RWPE1 (cell line): ENCODE measurements at places on chromosomes 4 and X.

GRCh38 chr4:153594210-153594609 lies 89.9 kb upstream of the TLR2 start:
- DNase-seq, result no peak

GRCh38 chrX:138128027-138128671 lies 562.2 kb downstream of the ZIC3 start:
- peak; percentile 1 for DNase-seq

- DNase-seq, result no peak
Measured at GRCh38 chr4:38949411-38950051, 81.9 kb downstream of the FAM114A1 start.

DNA sequence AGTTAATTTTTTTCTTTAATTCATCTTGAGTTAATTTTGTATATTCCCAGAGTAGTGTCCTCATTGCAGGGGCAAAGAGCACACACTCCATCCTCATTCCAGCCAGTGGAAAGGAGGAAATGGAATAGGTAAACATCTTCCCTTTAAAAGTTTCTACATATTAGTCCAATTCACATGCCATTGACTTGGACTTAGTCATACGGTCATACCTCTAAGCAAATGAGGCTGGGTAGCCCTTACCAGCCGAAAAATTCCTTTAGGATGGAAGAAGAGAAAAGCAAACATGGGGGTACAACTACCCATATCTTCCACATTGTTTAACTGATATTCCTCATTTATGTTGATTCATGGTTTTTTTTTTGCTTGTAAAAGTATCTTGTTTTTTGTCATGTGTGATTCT lies 37.4 kb upstream of the NDP start:
- no peak for DNase-seq

DNA sequence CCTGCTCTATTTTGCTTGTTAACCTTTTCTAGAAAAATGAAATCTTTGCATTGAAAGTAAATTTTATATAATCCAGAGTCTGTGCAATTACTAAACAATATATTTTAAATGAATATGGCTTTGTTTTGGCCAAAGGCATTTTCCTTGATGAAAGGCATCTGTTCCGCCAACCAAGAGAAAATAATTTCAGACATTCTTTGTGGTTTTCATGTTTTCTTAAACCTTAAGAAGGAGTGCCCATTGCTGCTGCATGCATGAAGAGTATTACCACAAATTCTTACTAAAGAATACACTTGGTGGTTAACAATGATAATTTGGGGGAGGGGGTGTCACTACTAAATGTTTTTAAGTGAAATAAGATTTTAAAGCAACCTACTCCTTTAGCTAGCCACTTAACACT lies 2.7 kb upstream of the PDGFC start:
- DNase-seq, result no peak

DNA sequence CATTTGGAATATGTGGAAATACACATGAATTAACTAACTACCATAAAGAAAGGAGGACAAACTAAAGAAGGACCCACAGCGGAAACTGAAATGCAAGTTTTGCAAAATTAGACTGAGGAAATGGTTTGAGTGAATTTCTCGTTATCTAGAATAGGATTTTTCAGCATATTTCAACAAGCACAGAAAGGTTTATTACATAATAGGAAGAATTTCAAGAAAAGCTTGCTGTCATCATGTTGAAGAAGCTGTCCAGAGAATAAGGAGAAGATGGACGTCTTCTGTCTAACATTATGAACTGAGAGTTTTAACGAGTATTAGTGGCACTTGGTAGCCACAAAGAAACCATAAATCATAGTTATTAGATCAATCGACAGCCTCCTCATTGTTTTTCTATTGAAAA lies 45.0 kb downstream of the TEC start:
- DNase-seq, result no peak

DNA sequence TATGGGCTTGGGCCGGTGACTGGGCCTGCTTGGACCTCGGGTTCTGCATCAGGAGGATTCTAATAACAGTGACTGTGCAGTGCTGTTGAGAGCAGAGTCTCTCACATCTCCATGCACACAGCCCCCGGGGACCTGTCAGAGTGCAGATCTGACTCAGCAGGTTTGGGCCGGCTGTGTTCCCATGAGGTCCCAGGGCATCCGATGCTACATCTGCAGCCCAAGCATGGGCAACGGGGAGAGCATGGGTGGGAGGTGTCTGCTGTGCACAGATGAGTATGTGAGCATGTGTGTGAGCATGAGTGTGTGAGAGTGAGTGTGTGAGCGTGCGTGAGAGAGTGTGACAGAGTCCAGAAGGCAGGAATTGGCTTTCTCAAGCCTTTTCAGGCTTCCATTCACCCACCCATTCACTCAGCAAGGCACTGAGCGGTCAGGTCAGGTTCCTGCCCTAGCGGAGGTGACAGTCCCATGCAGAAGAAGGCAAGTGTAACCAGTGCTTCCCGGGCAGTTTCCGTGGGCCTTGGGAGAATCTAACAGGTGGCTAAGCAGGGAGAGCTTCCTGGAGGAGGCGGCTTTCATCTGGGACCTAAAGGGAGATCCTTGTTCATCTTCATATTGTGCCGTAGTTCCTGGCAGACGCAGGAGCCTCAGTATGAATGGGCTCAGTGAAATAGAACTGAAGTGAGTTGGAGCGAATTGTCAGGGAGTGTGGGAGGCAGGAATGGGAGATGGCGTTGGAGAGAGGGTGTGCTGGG lies 62.6 kb downstream of the SORCS2 start:
- DNase-seq, result no peak

DNA sequence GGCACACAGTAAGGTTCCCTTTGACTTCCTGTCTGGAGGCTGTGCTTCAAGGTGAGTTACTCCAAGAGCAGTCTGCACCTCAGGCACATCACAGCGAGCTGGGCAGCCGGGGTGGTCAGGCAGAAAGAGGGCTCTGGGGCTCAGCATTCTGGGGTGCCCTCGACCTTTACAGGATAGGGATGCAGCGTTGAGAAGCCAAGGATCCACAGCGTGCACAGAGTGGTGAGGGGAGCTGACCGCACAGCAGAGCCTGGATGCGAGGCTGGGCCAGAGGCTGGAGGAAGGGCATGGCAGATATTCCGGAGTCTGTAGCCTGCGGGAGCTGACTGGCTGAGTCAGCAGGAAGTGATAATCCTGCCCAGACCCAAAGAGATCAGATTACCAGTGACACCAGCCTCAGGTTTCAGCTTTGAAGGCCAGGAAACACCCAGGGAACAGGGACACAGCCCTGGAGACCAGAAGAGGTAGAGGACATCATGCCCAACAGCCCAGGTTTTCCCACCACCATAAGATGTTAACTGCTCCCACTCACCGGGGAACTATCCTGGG lies 38.4 kb upstream of the PDLIM3 start:
- peak; percentile 66 for DNase-seq

DNA sequence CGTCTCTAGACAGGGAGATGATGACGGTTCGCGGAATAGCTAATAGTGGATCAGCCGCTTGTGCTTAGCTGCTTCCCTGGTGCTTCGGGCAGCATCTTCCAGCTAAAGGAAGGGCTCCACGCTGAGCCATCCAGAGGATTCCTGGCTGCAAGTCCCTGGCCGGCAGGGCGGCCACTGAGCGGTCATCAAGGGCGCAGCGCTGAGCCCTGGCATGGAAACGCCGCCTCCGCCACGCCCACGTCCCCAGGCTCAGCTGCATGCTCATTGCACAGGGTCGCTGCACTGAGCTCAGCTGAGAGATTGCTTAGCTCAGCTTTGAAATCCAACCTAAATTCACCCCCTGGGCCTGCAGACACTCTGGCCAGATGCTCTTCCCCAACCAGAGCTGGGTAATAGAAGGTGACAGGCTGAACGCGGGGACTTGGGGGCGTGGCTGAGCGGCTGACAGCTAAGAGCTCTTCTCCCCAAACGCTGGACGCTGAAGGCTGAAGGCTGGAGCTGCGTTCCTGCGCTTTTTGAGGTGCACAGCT lies 118.2 kb upstream of the KIT start:
- DNase-seq, result no peak

DNA sequence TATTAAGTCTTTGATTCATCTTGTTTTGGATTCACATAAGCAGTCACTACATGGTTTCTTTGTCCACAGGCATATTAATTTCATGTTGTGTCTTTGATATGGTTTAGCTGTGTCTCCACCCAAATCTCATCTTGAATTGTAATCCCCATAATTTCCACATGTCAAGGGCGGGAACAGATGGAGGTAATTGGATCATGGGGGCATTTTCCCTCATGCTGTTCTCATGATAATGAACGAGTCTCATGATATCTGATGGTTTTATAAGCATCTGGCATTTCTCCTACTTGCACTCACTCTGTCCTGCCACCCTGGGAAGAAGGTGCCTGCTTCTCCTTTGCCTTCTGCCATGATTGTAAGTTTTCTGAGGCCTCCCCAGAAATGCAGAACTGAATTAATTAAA lies 1811.2 kb upstream of the PCDH10 start:
- no peak for DNase-seq

GRCh38 chr4:184802697-184803015 lies 23.1 kb downstream of the ACSL1 start:
- DNase-seq, result no peak

DNA sequence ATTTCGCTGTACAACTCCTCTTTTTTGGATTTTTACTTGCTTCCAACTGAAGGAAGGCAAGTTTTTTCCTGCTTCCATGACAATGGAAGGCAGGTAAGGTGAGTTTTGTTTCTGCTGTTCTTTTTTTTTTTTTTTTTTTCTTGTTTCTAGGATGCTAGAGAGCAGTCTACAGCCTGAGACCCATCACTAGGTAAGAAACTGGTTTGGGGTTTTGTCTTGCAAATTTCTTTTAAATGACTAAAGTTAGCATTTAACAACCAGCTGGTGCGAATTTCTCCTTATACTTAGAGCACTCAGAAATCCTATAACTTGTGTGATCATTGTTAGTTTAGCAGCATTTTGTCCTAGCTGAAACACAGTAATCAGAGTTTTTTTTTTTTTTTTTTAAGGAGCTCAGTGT lies 378.4 kb upstream of the CNKSR2 start:
- DNase-seq, result no peak

- no peak for DNase-seq
Measured at GRCh38 chr4:128378668-128379067, 91.1 kb upstream of the PGRMC2 start.

GRCh38 chr4:152530600-152530999 lies 5.3 kb downstream of the FBXW7 start:
- DNase-seq, result no peak

DNA sequence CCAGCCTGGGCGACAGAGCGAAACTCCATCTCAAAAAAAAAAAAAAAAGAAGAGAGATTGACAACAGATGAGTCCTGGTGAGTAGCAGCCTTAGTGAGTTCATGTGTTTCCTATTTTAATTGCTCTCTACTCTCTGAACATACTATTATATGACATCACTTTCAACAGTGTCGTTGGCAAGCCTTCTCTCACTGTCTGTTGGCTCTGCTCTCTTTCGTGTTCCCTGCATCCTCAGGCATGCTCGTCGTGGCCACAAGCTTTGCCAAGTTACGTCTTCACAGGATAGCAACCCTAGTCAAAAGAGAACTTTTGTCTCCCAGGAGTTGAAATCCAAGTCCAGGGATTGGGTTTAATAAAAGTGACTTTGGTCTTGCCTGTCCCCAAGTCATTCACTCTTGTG lies 117.1 kb upstream of the EGFL6 start:
- DNase-seq, result no peak

- peak; percentile 89 for DNase-seq
Measured at GRCh38 chr4:40255393-40256281, 58.8 kb downstream of the RHOH start.

DNA sequence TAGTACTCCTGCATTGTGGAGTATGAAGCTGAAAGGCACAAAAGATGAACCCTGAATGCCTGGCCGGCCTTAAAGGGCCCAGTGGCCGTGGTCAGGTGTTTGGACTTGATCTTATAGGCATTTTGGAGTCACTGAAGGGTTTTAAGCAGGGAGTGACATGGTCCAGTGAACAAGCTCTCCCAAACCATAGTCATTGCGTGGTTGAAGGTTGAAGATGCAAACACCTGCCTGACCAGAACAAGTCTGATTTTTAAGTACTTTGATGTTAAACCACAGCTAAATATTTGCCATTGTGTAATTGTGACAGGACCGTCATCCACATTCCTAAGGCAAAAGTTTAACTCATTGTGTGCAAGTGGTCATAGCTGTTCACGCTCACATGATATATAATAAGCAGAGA lies 3.3 kb downstream of the STK32B start:
- no peak for DNase-seq

- no peak for DNase-seq
Measured at GRCh38 chr4:161197912-161198311, 965.9 kb downstream of the FSTL5 start.

DNA sequence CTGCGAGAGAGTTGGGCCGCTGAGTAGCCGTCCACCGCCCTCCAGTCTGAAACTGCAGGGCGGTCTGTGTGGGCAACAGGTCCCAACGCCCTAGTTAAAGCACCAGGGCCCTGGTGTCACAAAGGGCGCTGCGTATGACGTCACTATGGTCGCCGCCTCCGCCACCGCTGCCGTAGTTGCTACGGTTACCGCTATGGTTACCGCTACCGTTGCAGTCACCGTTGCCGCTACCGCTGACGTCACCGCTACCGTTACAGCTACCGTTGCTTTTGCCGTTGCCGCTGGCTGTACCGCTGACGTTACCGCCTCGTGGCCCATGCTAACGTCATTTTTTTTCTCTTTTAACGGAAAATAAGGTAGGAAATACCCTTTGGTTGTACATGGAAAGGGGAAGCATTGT lies at the start of gene PPP1R2C:
PPP1R2C (minus strand) TSS at position 68 of the 400 bp plus-strand sequence. CDS start 84 bp downstream, outside the sequence.
- no peak for DNase-seq

DNA sequence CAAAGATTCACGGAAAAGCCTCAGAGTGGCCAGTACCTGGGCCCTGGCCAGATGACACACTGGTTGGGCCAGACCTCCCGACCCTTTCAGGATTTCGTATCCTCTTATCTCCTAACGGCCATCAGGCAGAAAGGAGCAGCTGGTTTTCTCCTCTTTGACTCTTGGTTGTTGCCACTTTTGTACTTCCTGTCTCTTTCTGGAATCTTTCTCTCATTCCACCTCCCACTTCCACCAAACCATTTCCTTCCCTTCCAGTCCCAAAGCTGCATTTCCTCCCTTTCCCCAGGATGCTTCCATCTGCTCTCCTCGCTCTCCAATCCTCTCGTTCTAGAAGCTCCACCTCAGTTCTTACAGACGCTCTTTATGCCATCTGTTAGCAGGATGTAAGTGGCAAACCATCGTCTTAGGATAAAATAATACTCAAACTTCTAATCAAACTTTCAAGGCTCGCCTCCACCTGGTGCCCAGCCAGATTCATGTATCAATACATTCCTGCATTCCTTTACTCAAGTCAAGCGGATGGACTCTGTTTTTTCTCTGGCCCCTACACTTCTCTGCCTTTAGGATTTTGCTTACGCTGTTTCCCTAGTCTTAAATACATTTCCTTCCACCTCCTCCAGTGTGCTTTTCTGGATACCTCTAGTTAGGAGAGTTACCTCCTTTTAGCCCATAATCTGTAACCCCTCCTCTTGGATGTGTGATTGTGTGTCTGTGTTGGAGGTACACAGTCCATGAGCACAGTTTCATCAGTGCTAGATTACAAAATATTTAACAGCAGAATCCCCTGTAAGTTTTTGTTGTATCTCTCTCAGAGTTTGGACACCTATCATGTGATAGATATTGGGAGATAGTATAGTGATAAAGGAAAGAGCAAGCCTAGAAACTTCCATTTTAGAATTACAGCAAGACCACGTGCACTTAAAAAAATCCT lies 70.4 kb downstream of the LDB2 start:
- no peak for DNase-seq
